ENCODE measurements at places on chromosomes 7 and 10.

- no peak for DNase-seq
These were observed 20.9 kb upstream of the LFNG start for GRCh38 chr7:2498708-2499107.

DNA sequence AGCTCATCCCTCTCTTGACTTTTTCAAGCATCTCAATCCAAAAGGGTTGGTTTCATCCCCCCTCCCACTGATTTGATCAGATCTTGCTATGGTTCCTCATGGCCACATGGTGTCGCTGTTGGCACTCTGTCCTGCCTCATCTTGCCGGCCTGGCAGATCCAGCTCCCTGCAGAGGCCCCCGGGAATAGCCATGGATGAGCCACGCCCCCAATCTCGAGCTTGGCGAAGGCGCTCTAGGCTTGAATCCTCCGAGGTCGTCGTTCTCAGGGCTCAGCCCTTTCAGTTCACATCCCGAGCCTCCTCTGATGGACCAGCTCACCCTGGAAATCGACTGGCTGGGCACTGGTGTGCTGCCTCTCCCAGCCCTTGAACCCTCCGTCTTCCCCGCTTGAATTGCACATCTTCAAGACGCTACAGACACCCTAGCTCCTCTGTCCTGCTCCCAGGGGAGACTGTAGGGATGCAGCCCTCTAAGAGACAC lies 628.7 kb downstream of the TYW1 start:
- peak; percentile 91 for DNase-seq

- no peak for DNase-seq
These were observed 8.5 kb upstream of the PAX2 start for GRCh38 chr10:100736809-100737354.

DNA sequence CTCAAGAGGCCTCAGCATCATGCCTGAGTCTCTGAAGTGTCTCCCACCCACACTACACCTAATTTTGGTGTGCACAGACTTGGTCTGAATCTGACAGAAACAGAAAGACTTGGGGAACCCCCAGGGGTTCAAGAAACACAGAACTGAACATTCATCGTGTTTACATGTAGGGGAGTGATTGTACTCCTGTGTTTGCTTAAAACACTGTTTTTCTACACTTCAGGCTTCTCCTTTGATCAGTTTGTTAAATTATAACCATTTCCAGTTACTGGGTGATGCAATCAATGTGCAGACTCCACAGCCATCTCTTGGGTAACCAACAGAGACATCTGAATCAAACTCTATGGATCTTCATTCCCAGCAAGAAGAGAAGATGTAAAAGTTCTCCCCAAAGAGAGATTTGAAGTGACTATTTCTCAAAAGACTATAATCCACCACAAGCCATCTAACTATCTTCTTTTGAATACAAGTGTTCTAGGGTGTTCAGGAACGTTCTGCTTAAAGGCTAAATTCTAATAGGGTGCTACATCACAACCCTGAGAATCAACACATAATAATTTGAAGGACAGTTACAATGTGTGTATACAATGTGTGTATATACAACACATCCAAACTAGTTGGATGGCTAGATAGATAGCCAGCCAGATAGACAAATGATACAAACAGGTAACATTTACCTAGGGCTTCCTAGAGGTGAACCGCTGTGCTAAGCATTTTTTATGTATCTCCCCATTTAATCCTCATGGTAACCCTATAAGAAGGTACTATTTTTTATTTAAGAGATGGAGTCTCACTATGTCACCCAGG lies 34.2 kb downstream of the DNAJC12 start:
- DNase-seq: no peak

DNA sequence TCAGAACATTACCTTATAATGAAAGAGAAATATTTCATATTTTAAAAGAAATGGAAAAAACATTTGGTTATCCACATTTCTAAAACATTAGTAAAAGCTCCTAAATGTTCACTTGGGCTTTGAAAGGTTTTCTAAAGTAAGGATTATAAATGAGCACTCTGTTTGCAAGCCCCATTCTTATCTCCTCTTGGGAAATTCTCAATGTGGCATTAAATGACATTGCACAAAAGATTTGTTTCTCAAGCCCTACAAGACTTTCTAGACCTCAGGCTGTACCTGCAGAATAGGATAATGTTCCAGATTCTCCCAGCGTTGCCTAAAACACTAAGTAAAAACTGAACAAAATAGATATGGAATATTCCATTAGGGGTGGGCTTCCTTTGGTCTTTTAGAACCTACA lies 658.0 kb upstream of the FOXK1 start:
- DNase-seq: no peak

- DNase-seq: no peak
These were observed 291.7 kb downstream of the TCF7L2 start for GRCh38 chr10:113241599-113242360.

GRCh38 chr10:3068201-3068967 lies 1.0 kb downstream of the PFKP start:
- peak; percentile 57 for DNase-seq

GRCh38 chr10:103814105-103814504 lies 41.3 kb downstream of the SH3PXD2A start:
- no peak for DNase-seq

DNA sequence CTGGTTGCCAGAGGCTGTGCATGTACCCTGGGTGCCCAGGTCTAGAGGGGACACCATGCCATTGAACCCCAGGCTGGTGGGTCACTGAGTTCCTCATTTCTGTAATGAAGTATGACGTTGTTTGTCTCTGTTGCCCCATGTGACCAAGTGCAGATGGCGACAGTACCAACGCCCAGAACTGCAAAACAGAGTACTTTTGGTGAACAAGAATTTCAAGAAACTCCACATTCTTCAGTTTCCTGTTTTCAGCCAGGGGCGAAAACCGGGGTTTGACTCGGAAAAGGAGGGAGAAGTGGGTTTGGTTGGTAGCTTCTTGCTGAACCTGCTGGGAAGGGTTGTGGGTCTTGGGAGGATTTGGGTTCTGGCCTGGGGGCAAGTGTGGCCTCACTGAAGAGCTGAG lies 18.2 kb downstream of the CYP17A1 start:
- DNase-seq: no peak

- DNase-seq: no peak
These were observed 31.2 kb downstream of the SMNDC1 start for GRCh38 chr10:110273474-110273873.

- DNase-seq: no peak
These were observed 493 bp downstream of the ZMIZ2 start for GRCh38 chr7:44748948-44749731.

- DNase-seq: no peak
These were observed 22.4 kb upstream of the AHR start for GRCh38 chr7:17275749-17276671.

GRCh38 chr10:7475046-7475911 lies 64.4 kb upstream of the SFMBT2 start:
- DNase-seq: no peak

DNA sequence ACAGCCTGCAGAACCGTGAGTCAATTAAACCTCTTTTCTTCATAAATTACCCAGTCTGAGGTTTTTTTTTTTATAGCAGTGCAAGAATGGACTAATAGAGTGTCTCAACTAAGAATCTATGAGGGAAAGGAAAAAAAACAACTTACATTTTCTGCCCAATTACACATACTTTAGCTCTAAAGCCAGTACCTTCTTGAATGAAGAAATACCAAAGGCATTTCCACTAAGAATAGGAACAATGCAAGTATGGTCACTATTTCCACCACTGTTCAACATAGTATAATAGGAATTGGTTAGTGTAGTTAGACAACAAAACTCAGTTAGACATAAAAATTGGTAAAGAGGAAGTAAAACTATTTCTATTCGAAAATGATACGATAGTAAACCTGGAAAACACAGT lies 37.6 kb downstream of the MICU1 start:
- no peak for DNase-seq

DNA sequence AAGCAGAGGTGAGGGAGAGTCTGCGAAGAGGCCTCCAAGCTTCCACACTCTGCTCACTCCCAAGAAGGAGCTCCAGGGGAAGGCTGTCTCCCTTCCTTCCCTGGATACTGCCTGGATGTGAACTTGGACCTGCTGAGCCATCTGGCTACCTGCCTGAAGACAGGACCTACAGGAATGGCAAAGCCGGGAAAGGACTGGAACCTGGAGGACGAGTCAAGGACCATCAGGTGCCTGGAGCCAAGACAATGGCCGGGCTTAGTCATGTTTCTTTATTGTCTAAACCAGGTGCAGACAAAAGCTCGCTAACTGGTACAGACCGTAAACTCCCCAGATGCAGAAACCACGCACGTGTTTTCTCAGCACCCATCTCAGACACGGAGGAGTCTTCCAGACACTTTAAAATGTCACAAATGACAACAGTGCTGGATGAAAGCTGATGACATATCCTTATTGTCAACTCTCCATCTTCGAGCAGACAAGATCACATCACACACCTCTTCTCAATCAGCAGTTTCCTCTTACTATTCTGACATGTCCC lies 12.1 kb downstream of the ASB13 start:
- DNase-seq: no peak

GRCh38 chr7:131321656-131322055 lies 6.0 kb upstream of the MKLN1 start:
- no peak for DNase-seq

GRCh38 chr7:140448781-140449480 lies 30.4 kb downstream of the MKRN1 start:
- DNase-seq: no peak

GRCh38 chr7:16548428-16548827 lies 21.8 kb downstream of the LRRC72 start:
- DNase-seq: no peak

- DNase-seq: no peak
These were observed at the start of gene CLRN3 for GRCh38 chr10:127892743-127893142. TSS of gene CLRN3 (minus strand) at chr10:127892941. CDS start at chr10:127892784, 157 bp downstream.

DNA sequence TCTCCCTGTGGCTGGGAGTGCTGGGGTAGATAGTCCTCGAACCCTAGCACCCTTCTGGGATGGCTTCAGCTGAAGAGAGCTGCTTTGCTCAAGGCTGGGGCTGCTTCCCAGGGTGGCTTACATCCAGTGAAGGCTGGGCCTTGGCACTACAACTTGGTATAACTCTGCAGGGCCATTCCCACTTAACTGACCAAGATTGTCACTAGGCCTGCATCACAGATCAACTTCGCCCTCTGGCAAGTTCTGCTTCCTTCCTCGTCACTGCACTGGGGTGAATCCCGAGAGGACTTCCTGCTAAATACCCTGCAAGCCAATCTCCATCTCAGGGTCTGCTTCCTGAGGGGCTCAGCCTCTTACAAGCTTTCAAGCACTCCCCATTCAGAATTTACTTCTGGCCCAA lies 195.2 kb downstream of the DOCK4 start:
- DNase-seq: peak; percentile 31
